ENCODE measurements at places on chromosomes 16 and 17.

DNA sequence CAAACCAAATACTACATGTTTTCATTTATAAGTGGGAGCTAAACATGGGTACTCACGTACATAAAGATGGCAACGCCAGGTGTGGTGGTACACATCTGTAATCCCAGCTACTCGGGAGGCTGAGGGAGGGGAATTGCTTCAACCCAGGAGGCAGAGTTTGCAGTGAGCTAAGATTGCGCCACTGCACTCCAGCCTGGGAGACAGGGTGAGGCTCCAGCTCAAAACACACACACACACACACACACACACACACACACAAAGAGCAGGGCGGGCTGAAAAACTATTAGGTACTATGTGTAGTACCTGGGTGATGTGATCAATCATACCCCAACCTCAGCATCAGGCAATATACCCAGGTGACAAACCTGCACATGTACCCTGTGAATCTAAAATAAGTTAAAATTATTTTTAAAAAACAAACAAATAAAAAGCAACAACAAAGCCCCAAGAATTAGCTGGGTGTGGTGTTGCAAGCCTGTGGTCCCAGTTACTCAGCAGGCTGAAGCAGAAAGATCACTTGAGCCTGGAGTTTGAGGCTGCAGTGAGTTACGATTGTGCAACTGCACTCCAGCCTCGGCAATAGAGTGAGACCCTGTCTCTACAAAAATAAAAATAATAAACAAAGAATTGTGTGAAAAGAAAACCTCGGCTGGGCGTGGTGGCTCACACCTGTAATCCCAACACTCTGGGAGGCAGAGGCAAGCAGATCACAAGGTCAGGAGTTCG lies 11.9 kb upstream of the FAAP100 start:
- no peak for DNase-seq

GRCh38 chr17:48613862-48614694 lies 1.0 kb downstream of the HOXB8 start:
- DNase-seq, result no peak

GRCh38 chr16:57899771-57900661 lies 70.9 kb downstream of the CNGB1 start:
- DNase-seq, result peak; percentile 47

GRCh38 chr17:63916566-63917185 lies 2.0 kb downstream of the GH1 start:
- DNase-seq, result no peak

DNA sequence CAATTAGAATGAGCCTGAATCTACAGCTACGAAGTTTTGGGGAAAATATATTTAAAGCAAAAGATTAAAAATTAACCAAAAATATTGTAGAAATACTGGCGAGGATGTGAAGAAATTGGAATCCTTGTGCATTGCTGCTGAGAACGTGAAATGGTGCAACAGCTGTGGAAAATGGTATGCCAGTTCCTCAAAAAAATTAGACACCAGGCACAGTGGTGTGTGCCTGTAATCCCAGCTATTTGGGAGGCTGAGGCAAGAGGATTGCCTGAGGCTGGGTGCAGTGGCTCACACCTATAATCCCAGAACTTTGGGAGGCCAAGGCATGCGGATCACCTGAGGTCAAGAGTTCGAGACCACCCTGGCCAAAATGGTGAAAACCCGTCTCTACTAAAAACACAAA lies 119.9 kb upstream of the TMEM97 start:
- DNase-seq, result no peak

GRCh38 chr17:61149862-61150362 lies 249.7 kb upstream of the TBX2 start:
- DNase-seq, result no peak

DNA sequence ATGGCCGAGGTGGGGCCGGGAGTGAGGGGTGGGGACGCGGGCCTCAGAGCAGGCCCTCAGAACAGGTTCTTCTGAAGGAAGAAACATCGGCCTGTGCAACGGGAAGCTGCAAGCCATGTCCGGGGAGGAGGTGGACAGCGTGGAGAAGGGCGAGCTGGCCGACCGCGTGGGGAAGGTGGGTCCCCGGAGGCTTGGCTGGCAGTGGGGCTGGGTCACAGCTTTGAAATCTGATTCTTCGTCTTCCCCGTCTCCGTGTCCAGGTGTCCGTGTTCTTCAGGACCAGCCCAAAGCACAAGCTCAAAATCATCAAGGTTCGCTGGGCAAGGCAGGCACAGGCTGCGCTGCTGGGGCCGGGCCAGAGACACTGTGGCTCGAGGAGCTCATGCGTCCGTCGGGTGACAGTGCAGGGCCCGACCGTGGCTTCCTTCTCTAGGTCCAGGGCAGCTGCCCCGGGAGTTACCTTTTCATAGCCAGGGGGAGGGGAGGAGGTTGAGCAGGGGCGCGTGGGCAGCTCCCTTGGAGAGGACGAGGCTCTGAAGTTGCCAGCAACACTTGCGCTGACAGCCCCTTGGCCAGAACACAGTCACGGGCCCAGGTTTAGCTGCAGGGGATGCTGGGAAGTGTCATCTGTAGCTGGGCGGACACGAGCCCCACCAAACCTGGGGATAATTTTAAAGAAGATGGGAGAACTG lies 51.3 kb downstream of the MEAK7 start:
- no peak for DNase-seq

- DNase-seq, result no peak
Observed at GRCh38 chr16:8798174-8798527, 512 bp downstream of the PMM2 start.

- no peak for DNase-seq
Observed at GRCh38 chr16:84854759-84855158, 35.0 kb downstream of the CRISPLD2 start.

DNA sequence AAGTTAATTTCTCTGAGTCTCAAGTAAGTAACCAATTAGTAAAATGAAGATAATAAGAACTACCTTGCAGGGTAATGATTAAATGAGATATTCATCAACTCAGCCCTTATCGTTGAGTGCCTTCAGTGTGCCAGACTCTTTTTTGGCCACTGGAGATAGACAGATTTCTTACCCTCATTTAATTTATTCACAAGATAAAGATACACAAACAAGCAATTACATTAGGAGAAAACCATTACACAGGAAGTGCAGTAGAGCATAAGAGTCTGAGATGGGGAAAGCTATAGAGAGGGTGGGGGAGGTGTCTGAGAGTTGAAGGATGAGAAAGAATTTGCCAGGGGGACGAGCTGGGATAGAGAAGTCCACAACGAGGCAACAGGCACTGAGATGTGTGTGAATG lies 72.5 kb upstream of the BCAR1 start:
- no peak for DNase-seq

DNA sequence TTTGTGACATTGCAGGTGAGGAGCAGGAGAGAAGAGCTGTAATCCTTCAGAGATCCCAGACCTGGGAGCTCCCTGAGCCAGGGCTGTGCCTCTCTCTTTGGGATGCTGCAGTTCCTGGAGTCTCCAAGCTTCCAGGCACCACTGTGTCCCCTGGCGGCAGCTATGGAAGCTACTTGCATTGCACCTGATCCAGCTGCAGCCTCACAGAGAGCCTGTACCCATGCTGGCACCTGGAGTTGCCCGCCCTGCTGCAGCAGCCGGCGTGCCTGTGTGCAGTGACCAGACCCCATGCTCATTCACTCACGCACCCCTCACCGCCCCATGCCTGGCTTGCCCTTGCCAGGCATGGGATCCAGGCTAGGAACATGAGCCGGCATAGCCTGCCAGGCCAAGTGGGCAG lies 51.8 kb upstream of the MED9 start:
- no peak for DNase-seq
